ENCODE measurements at places on chromosomes 5 and 9. TPM values are rescaled to one million over a fixed set of nuclear protein-coding genes. Genes with fewer than 3 reads are reported as not detected.

PHAX gene
- total RNA-seq: 46.8 TPM

IFNB1 gene
- total RNA-seq: not detected

CCT5 gene
- 165 TPM for total RNA-seq

ABO gene
- total RNA-seq: not detected

HAVCR2 gene
- not detected for total RNA-seq

SLC36A3 gene
- not detected for total RNA-seq

DNA sequence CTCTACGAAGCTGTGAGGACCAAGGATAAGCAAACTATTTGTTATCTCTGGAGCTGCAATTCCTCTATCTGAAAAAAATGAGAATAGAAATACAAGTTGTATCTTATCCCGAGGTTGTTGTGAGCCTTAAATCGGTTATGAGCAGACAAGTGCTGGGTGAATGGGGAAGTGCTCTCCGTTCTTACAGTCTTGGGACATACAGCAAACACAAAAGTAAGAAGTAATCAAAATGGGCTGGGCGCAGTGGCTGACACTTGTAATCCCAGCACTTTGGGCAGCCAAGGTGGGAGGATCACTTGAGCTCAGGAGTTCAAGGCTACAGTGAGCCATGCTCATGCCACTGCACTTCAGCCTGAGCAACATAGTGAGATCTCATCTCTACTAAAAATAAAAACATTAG, 31.7 kb downstream of the ITK start:
- H3K27ac ChIP-seq: no peak overlapping the region
- no peaks in the 10 kb centered on the region for H3K36me3 ChIP-seq
- no peak for DNase-seq
- H3K4me3 ChIP-seq: no peak overlapping the region
- H3K4me1 ChIP-seq: peaks cover 11% of the 10 kb centered on the region

- H3K4me3 ChIP-seq: no peak overlapping the region
- no peak for DNase-seq
- peaks cover 3% of the 10 kb centered on the region for H3K4me1 ChIP-seq
- no peaks in the 10 kb centered on the region for H3K27me3 ChIP-seq
- H3K36me3 ChIP-seq: peaks cover 13% of the 10 kb centered on the region
Observed at GRCh38 chr5:80686757-80687156, 32.0 kb upstream of the DHFR start.

GRCh38 chr5:92633176-92633575, 947.8 kb downstream of the NR2F1-AS1 start:
- H3K36me3 ChIP-seq: peaks cover 3% of the 10 kb centered on the region
- no peaks in the 10 kb centered on the region for H3K4me1 ChIP-seq
- no peak overlapping the region for H3K27ac ChIP-seq
- no peak for DNase-seq
- H3K4me3 ChIP-seq: no peak overlapping the region

DNA sequence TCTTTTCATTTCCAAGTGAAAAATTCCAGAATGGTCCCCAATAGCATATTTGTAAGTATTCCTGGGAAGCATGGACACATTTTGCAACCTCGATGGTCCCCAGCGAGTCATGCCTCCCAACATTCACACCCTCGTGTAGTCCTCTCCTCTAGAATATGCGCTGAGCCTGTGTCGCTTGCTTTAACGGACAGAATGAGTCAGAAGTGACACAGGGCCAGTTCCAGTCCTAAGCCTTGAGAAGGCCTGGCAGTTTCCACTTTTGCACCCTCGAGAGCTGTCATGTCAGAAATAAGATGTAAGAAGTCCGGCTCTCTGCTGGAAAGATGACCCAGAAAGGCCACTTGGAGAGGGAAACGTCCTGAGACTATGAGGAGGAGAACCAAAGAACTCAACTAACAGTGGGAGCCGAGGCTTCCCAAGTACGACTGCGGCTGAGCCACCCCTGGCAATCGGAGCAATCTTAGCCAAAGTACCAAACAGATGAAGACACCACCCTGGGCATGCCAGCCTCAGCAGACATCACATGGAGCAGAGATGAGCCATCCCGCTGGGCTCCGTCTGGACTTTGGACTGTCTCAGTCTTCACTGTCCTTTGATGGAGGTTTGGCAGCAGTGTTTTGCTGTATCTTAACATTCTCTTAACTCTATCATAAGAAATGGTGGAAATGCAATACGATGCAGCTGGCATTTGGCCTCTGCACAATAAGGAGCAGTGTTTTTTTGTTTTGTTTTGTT, 42.6 kb upstream of the GFPT2 start:
- DNase-seq: no peak
- no peak overlapping the region for H3K4me3 ChIP-seq
- H3K36me3 ChIP-seq: no peaks in the 10 kb centered on the region

DNA sequence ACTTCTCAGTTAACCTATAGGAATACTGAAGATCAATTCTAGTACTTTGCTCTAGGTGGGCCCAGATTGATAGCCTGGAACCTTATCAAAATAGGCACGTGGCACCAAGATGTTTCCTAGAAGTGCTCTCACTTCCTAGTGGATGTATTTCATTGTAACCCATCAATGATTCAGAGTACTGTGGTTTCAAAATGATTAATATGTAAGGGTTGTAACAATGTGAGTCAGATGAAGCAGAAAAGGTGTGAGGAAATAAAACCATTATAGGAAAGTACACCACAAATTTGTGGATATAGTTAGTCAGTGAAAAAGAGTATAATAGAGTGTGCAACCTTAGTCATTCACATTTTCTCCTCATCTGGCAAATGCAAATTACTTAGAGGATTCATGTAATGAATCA, 177.3 kb upstream of the FST start:
- H3K27me3 ChIP-seq: no peaks in the 10 kb centered on the region
- no peak overlapping the region for H3K27ac ChIP-seq
- peaks cover 3% of the 10 kb centered on the region for H3K36me3 ChIP-seq
- DNase-seq: no peak

DNA sequence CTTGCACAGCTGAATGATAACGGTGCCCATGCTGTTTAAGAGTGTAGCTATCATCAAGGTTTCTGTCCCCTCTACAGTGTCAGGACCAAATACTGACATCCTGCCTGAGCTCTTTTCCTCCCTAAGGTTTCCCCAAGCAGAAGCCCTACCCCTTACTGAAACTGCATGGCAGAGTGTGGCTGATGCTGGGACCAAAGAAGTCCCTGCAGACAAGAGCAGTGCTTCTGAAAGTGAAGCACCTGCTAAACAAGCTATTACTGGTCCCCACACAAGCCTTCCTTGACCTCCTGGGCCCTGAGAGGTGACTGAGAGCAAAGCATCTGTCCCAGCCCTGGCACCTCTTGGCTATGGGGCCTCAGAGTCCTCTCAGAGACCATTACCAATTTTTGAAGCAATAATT, 56.1 kb downstream of the CFAP90 start:
- H3K27me3 ChIP-seq: peaks cover 17% of the 10 kb centered on the region
- H3K27ac ChIP-seq: no peak overlapping the region
- no peak for DNase-seq
- no peak overlapping the region for H3K4me3 ChIP-seq

- no peak for DNase-seq
- H3K4me1 ChIP-seq: peaks cover 9% of the 10 kb centered on the region
- no peaks in the 10 kb centered on the region for H3K36me3 ChIP-seq
- no peaks in the 10 kb centered on the region for H3K27me3 ChIP-seq
- no peak overlapping the region for H3K4me3 ChIP-seq
Observed at GRCh38 chr5:53123702-53124101, 14.1 kb upstream of the MOCS2 start.
